Stimulated activated CD4-positive, alpha-beta T cell treated with anti-CD3 and anti-CD28 coated beads, Interleukin-4, amount 100 ng/mL, for 48 hours (primary cell): ENCODE measurements at places on chromosomes 2 and 18.

- no peak for DNase-seq
Observed at GRCh38 chr18:55116863-55117262, 157.6 kb upstream of the CCDC68 start.

GRCh38 chr18:23889907-23890306, 124.6 kb upstream of the TTC39C start:
- no peak for DNase-seq

- DNase-seq = no peak
Observed at GRCh38 chr2:171100370-171100769, 60.3 kb downstream of the TLK1 start.

- no peak for DNase-seq
Observed at GRCh38 chr2:144280009-144280408, 239.9 kb downstream of the ZEB2 start.

GRCh38 chr2:6741229-6741628, 124.5 kb downstream of the CMPK2 start:
- no peak for DNase-seq

- no peak for DNase-seq
Observed at GRCh38 chr2:113240150-113240914, 38.4 kb downstream of the PAX8 start.

DNA sequence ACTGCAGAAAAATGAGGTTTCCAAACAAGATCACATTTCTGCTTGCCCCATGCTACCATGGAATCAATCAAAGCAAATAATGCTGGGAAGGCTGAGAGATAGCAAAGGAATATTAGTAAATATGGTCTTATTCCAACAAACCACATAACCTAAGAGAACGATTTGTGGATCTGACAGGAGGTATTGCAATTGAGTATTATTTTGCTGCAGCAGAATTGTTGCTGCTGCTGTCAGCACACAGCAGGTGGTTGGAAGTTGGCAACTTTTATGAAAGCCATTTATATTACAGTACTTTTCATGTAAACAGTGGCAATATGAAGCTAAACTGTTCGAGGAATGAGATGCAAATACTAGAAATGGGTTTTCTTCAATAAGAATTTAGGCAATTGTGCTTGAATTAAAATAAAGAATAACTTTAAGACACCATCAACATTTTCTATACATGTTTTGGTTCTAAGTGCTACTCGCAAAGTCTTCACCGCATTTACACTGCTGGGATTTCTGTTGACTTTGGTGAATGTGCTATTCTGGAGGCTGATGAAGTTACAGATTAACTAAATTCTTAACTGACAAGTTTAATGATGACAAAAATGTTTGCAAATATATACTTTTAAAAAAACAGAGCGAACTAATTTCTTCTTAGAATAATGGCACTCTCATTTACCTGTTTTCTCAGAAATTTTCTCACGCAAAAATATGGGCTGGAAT, 1285.7 kb downstream of the CNTNAP5 start:
- no peak for DNase-seq

DNA sequence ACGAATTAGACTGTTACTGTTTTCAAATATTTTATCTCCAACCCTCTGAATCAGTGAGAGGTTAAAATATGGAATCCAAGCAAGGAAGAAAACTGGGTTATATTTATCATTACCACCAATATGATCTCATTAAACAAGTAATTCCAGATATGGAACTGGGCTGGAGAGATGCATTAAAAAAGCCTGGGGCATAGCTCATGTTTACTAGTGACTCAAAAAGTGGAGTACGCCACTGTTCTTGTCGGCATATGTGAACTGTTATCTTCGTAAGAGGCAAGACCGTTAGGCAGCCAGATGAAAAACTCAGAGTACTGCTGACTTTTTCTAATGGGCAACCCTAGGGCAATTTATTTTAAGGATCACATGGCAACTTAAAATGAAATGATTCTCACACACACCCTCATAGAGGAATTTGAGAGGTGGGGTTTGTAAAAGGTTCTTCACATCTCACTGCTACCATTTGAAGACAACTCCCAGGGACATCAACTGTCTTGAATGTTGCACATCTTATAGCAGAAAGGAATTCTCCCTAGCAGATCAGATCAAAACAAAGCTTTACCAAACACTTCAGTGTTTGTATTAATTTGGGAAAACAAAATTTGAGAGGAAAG, 105.2 kb upstream of the TFCP2L1 start:
- DNase-seq = no peak
